ENCODE measurements at places on chromosomes 11 and 22.
A peak's percentile ranks its signal among the peaks of the same experiment; 100 is the strongest.

DNA sequence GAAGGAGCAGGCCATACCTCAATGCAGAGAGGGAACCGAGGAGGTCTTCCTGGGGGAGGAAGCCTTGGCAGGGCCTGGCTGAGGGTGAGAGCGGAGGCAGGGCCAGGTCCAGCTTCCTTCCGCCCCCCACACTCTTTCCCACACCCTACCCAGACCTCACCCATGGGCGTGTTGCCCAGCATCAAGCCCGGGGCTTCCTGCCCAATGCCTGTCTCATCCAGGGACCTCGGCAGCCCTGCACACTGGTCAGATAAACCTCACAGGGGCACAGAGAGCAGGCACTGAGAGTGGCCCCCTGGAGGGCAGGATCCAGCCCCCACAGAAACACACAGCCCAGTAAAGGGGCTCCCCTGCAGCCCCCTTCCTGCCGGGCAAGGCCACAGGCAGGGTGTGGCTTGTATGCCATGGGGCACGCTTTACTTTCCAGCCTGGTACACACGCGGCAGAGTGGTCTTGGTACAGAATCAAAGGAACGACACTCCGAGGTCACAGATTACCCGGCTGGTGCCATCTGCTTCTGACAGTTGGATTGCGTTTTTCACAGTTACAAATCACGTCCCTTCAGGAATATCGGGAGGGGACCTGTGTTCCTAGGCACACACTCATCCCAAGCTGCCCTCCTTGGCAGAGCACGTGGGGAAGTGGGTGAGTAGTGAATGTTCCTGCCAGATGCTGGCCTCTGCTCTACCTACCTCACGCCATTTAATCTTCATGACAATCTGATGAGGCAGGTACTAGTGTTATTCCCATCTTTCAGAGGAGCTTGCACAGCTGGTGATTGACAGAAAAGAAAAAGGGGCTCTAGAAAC is 20.0 kb upstream of the CD5 start:
- no peak for DNase-seq

DNA sequence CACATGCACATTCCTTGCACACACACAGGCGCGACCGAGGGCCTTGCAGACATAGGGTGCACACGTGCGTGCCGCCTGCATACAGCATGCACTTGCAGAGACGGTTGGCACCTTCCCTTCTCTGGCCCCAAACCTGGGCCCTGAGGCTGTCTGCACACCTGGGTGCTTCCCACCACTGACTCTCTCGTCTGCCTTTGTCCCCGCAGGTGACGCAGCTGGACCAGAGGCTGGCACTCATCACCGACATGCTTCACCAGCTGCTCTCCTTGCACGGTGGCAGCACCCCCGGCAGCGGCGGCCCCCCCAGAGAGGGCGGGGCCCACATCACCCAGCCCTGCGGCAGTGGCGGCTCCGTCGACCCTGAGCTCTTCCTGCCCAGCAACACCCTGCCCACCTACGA is 38.0 kb downstream of the CDKN1C start:
- no peak for DNase-seq

- DNase-seq: no peak
Observed at GRCh38 chr11:66879000-66879399, 22.1 kb downstream of the LRFN4 start.

- no peak for DNase-seq
Observed at GRCh38 chr11:12599408-12600143, 74.6 kb upstream of the TEAD1 start.

DNA sequence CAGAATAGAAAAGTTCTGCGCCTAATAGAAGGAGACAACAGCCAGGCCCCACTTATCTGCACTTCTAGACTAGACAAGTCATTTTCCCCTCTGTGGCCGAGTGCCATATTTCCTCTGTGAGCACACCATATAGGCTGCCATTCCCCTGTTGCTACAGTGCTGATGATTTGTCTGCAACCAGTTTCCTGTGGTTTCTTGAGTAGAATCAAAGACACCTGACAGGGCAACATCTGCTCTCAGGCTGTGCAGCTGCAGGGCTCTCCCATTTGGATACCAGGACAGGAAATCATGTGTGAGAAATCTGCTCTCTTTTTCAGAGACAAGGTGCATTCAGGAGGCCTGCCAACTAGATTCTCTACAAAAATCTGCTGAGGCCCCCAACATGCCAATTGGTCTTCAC is 879.3 kb downstream of the DLG2 start:
- no peak for DNase-seq

DNA sequence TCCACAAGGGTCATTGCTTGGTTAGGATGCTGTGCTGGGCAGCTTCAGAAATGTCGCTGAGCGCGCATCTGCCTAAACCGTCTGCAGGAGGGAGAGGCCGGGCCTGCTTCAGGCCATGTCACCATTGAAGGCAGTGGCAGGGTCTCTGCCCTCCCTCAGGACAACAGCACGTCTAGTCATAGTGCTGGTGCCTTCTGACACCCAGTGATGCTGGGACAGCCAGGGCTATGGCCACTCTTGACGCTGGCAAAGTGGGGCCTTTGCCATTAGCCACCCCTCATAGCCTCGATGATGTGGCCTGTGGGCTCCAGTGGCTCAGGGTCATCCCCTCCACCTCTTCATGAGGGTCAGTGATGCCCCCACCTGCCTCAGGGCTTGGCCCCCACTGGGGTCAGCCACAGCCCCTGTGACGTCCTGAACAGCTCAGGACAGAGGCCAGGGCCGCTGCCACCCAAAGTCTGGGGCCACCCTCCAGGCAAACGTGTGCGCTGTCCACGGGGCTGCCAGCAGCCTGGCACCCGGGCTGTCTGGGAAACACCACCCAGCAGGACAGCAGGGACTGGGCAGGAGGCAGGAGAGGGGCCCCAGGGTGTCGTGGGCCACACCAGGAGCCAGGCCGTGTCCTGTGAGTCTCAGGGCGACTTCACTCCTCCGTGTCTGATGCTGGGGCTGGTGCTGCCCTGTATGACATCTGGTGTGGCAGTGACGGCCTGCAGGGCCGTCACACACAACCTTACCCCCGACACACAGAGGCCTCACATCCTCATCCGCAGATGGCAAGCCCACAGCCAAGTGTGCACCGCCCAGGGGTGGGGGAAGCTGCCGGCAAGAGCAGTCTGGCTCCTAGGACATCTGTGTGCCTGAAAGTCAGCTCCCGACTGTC is 42.5 kb downstream of the CERK start:
- DNase-seq: no peak

- no peak for DNase-seq
Observed at GRCh38 chr11:64649291-64649697, 58.3 kb downstream of the SLC22A12 start.

DNA sequence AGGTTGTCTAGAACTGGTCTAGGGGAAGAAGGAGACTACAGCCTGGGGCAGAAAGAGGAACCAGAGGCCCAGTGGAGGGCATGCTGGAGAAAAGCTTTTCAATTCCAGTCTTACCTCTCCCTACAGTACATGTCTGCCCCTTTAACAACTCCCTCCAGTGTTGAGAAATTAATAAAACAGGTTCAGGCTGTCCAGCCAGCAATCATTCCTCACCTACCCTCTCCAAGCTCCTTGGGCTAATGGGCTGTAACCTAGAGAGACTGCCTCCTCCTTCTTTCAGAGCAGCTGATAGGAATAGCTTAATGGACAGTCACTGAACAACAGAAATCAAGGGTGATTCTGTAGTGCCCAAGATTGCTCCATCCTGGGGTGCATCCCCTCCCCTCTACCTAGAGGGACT is 8.8 kb downstream of the SLC35F2 start:
- no peak for DNase-seq

- no peak for DNase-seq
Observed at GRCh38 chr11:74755395-74755995, 6.8 kb downstream of the RNF169 start.

- no peak for DNase-seq
Observed at GRCh38 chr11:33375236-33375635, 118.1 kb downstream of the HIPK3 start.

DNA sequence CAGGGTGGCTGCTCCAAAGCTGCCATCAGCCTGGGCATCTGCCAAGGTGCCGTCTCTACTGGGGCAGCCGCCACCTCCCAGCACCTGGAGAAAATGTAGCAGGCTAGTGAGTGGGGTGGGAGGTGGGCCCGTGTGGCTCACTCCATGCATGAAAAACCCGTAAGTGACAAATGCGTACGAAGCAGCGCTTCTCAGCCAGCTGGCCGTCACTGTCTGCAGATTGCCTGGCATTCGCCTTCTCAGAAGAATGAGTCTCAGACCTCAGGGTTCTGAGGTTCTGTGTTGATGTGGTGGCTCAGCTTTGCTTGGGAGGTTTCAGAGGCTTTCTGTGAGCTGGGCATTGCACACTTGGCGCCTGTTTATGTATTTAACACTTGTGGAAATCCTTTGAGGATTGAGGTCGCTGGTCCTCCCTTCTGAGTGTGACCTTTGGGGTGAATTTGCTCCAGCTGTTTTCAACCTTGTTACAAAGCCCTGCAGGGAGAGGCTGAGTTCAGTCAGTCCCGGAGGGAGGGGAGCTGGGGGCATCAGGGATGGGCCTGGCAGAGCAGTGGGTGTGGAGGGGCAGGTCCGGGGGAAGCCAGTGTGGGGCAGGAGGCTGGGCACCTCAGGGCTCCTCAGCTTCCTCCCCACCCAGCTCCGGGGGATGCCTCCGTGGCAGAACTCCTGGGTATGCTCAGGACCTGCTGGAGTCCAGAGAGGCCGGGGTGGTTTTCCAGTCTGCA is 977.0 kb downstream of the TBC1D22A start:
- DNase-seq: no peak

DNA sequence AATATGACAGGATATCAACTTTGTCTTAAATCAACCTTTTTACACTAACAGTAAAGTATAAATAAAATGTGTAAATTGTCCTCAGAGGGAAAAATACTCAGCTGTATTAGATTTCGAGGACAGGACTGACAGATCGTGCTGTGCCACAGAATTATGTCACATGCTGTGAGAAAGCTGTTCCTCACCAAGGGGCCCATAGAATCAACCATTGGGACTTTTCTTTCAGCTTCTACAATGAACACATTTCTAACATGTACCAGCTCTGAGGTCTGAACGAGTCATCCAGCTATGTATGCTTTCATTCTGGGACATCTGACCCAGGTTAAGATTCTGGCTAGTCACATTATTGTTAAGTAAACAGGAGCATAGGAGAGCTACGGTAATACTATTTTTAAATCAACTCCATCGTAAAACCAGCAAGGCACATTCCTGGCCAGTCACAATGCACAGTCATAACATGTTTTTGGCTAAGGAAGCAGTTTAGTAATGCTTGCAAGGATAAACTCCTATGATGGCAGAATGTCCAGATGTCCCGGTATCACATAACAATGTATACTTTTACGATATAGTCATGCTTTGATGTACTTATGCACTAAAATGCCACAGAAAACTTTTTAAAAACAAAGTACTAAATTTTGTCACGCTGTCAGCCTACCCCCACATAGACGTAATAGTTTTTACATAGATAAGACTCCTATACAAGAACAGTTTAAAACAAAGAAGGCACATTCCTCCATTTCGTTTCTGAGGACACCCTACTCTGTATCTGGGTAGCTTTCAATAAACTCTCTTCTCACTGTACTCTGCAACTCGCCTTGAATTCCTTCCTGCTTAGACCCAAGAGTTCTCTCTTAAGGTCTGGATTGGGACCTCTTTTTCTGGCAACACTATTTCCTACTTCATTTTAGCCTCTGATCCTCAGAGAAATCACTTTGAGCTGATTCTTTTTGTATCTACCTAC is 27.4 kb downstream of the ZNF214 start:
- peak; percentile 58 for DNase-seq

GRCh38 chr11:44257338-44258189 is 52.4 kb downstream of the ALX4 start:
- DNase-seq: no peak

GRCh38 chr11:77136074-77136473 is 8.0 kb downstream of the MYO7A start:
- no peak for DNase-seq

GRCh38 chr11:113664069-113664980 is 41.8 kb downstream of the TMPRSS5 start:
- DNase-seq: peak; percentile 31

- DNase-seq: no peak
Observed at GRCh38 chr22:18984564-18984963, 48.5 kb upstream of the PRODH start.

GRCh38 chr22:47060718-47061117 is 298.3 kb downstream of the TBC1D22A start:
- no peak for DNase-seq

DNA sequence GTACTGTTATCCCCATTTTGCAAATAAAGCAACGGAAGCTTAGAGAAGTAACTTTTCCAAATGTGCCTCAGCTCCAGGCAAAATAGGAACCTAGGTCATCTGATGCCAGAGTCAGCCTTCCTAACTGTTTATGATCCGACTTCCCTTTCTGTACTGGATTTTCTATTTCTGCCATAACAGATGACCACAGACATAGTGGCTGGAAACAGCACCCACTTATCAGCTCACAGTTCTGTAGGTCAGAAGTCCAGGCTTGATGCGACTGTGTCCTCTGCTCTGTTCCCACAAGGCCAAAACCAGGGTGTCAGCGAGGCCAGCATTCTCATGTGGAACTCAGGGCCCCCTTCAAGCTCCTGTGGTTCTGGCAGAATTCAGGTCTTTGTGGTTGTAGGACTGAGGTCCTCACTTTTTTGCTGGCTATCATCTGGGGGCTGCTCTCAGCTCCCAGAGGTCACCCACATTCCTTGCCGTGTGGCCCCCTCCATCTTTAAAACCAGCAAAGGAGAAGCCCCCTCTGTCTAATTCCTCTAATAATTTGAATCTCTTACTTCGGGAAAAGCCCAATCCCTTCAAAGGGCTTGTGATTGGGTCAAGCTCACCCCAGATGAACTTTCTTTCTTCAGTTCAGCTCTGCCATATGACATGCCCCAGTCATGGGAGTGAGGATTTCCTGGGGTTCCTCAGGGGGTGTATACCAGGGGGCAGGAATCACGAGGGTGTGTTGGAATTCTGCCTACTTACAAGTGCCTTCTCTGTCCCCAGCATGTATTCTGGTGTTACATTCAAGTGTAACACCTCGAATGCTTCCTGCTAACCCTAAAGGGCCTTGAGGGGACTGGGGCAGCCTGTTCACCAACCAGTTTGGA is 15.3 kb downstream of the KCNJ5 start:
- no peak for DNase-seq

- no peak for DNase-seq
Observed at GRCh38 chr11:45818961-45819605, 14.1 kb downstream of the SLC35C1 start.

GRCh38 chr11:100182350-100182749 is 504.7 kb upstream of the ARHGAP42 start:
- DNase-seq: no peak

- no peak for DNase-seq
Observed at GRCh38 chr11:122650619-122651018, 4.9 kb upstream of the UBASH3B start.

All from GM04503 (cell line).